ENCODE measurements at places on chromosomes 7 and 10. TPM values are rescaled to one million over a fixed set of nuclear protein-coding genes. Genes with fewer than 3 reads are reported as not detected.

The NME8 gene
- total RNA-seq = not detected

The GPR15LG gene
- total RNA-seq = not detected

The ARHGAP22 gene
- 0.74 TPM for total RNA-seq

- no peaks in the 10 kb centered on the region for H3K4me1 ChIP-seq
- no peaks in the 10 kb centered on the region for H3K27me3 ChIP-seq
- H3K36me3 ChIP-seq = no peaks in the 10 kb centered on the region
- no peak for DNase-seq
- no peak overlapping the region for H3K4me3 ChIP-seq
Measured at GRCh38 chr10:114117728-114118127, 56.3 kb downstream of the CCDC186 start.

The COBL gene
- 33.2 TPM for total RNA-seq

DNA sequence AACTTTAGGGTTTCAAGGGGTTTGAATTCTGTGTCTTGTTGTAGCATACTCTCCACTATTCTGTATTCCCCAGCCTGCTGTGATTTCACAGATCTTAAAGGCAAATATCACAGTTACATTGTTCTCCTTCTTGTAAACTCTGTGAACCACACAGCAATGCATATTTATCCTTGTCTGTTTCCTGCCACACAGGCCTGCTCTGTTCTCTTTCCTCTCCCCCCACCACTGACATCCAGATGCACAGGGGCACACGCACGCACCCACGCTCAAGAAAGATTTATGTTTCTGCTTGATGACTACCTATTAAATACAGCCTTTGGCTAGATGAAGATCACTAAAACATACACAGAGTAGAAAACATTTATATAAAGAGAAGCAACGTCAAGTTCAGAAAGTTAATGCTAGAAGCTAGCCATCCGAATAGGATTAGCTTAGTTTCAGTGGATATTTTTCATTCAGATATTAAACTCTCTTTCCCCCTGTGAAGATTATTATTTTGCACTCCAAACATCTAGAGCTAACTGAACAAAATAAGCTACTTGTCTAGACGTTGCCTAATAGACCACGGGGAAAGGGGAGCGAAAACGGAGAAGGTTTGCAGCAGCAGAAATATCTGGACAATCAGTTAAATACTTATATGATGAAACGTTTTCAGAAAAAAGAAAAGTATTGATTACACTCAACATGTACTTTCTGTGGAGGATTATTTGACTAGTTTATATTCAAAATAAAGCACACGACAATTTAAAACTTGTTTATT, 193.1 kb upstream of the SEMA3C start:
- H3K27me3 ChIP-seq = no peaks in the 10 kb centered on the region
- H3K4me3 ChIP-seq = no peak overlapping the region
- no peak overlapping the region for H3K27ac ChIP-seq
